ENCODE measurements at places on chromosomes 1 and 21. TPM values are rescaled to one million over a fixed set of nuclear protein-coding genes. Genes with fewer than 3 reads are reported as not detected.

DNA sequence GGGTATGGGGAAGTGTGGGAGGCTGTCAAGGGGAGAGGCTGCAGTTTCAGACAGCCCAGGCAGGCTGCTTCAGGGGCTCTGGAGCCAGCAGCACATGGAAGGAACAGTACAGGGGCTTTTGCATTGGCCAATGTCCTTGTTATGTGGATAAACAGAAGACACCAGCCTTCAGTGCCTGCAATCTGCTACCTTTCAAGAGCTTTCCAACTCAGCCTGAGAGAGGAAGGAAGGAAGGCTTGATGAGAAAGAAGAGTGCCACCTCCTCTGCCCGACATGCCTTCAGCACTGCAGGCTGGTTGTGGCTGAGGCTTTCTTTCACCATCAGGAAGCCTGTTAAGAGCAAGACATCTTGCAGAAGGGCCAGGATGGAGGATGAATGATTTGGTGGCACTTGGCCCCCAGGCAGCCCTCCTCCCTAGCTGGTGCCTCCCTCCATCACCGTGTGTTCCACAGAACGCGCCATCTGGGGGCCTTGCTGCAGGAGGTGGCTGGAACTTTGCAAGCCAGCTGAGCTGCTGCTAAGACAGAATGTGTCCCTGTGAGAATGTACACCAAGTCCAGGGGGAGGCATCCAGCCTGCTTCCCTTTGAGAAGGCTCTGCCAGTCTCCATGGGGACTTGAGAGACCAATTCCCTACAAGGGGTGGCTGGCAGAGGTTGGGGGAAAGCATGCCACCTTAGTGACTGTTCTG lies 372.4 kb upstream of the PROX1 start:
- DNase-seq, result no peak

- DNase-seq, result no peak
Observed at GRCh38 chr1:208206092-208206698, 38.0 kb downstream of the PLXNA2 start.

DNA sequence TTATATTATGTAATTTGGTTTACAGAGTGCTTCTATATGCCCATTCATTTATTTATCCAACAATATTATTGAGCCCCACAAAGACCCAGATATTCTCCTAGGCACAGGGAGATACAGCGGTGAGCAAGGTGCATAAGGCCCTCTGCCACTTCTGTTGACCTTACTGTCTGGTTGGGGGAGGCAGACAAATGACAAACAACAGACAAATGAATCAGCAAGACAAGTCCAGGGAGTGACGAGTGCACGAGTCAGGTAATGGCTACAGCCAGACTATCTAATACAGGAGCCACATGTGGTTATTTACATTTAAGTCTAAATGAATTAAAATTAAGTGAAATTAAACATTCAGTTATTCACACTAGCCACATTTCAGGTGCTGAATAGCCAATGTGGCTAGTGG lies 22.0 kb upstream of the BCAR3 start:
- DNase-seq, result no peak

DNA sequence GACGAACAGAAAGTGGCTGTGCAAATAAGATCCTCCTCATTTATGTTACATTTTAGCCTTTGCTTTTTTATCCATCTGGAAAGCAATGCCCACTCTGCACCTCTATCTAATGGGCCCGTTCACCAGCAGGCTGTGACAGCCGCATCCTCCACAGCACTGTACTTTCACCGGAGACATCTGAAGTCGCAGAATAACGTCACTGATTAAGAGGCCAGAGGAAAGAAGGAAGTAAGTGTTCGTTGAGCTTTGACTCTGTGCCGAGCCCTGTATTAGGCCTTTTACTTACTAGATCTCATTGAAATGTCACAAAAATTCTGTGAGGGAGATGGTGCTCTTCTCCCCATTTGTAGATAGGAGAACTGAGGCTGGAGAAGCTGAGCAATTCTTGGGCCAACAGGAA lies 62.3 kb downstream of the KAZN start:
- DNase-seq, result no peak

DNA sequence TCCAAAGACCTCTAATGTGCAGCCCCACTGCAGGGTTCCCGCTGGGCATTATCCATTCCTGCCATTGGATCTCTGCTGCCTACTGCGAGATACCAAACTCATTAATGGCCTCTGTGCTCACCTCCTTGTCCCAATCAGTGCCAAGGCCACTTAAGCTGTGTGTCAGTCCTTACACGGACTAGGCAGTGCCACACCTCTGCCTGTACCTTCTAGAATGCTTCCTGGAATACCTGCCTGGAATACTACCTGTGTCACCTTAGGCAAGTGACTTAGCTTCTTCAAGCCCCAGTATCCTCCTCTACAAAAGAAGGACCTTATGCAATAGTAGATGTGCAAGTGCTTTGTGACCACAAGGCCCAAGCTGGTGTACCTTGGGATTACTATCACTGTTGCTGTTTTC lies 100.1 kb downstream of the FOXD2 start:
- no peak for DNase-seq

GRCh38 chr21:14453339-14454015 lies 70.5 kb upstream of the HSPA13 start:
- no peak for DNase-seq

GRCh38 chr1:84492726-84493125 lies 13.5 kb upstream of the SPATA1 start:
- DNase-seq, result no peak

GRCh38 chr1:113088972-113089371 lies 16.0 kb downstream of the LRIG2 start:
- peak; percentile 14 for DNase-seq

- no peak for DNase-seq
Observed at GRCh38 chr21:44279354-44280260, 6.1 kb upstream of the AIRE start.

RC3H1 gene
- total RNA-seq, result 12.4 TPM

DNASE2B gene
- total RNA-seq, result not detected

KCNE2 gene
- total RNA-seq, result not detected

FCAMR gene
- not detected for total RNA-seq

LEFTY2 gene
- total RNA-seq, result not detected

ADAMTS5 gene
- total RNA-seq, result 10.1 TPM

ASCL5 gene
- not detected for total RNA-seq
